ENCODE measurements at places on chromosomes 3 and 15.

DNA sequence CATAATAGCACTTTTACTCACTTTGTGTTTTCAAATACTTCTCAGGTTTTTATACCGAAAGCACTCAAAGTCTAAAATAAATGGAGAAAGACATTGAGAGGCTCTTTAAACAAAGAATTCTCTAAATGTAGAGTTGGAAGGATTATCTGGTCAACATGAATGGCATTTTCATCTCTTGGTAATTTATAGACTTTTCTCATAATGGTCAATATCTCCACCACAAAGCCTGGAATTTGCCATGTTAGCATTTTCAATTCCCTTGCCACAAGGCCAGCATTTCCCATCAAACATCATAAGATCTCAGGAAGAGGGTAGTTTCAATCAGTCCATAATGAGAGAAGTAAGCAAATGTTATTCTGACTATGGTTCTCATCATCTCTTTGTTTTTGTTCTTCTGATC, 293.0 kb downstream of the CADM2 start:
- H3K36me3 ChIP-seq = no peaks in the 10 kb centered on the region
- peak; percentile 44 for DNase-seq
- peaks cover 19% of the 10 kb centered on the region for H3K4me1 ChIP-seq

GRCh38 chr3:49122451-49122850, 1.8 kb upstream of the USP19 start:
- peaks cover 8% of the 10 kb centered on the region for H3K4me1 ChIP-seq
- H3K27me3 ChIP-seq = peaks cover 3% of the 10 kb centered on the region
- H3K36me3 ChIP-seq = no peaks in the 10 kb centered on the region
- DNase-seq = no peak
- no peak overlapping the region for H3K27ac ChIP-seq

GRCh38 chr3:111210003-111210711, 138.5 kb downstream of the NECTIN3 start:
- DNase-seq = no peak
- no peak overlapping the region for H3K27ac ChIP-seq
- no peaks in the 10 kb centered on the region for H3K27me3 ChIP-seq
- H3K4me3 ChIP-seq = no peak overlapping the region

DNA sequence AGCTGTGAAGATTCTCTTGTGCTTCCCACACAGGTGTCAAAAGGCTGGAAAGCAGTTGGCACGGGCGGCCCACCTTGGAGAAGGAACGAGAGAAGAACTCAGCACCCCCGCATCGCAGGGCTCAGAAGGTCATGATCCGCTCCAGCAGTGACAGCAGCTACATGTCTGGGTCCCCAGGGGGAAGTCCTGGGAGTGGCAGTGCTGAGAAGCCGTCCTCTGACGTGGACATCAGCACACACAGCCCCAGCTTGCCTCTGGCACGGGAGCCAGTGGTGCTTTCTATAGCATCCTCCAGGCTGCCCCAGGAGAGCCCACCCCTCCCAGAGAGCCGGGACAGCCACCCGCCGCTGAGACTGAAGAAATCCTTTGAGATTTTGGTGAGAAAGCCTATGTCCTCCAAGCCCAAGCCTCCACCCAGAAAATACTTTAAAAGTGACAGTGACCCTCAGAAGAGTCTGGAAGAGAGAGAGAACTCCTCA, 31.4 kb downstream of the STARD5 start:
- H3K4me1 ChIP-seq = peaks cover 60% of the 10 kb centered on the region
- H3K27me3 ChIP-seq = no peaks in the 10 kb centered on the region
- peak overlapping the region; percentile 89 for H3K27ac ChIP-seq

DNA sequence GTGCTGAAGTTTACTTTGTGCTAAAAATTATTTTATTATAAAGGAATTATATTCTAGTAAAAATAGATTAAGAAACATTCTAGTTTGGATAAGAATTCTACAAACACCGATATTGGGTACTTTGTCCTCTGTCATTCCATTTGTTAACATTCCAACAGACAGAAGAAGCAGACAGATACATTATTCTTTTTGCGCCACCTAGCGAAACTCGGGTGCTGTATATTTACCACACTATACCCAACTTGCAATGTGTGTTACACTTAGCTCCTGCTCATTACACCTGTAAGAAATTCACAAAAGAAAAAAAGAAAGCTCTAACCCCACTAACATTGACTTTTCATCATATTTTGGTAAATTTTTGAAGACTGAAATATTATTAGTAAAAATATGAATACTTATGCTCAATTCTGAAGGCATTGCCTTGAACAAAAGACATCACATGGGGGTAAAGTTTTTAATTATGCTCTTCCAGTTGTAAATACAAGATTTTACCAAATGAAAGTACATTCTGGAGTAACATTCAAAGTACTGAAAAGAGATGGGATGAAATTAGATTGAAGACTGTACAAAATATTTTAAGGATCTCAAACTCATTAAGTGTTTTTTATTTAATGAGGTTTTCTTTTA, 136.5 kb upstream of the MLF1 start:
- no peaks in the 10 kb centered on the region for H3K4me1 ChIP-seq
- H3K27ac ChIP-seq = no peak overlapping the region
- H3K36me3 ChIP-seq = no peaks in the 10 kb centered on the region
- DNase-seq = peak; percentile 83

- no peaks in the 10 kb centered on the region for H3K4me1 ChIP-seq
- H3K27me3 ChIP-seq = no peaks in the 10 kb centered on the region
- no peak overlapping the region for H3K4me3 ChIP-seq
- no peak overlapping the region for H3K27ac ChIP-seq
- no peaks in the 10 kb centered on the region for H3K36me3 ChIP-seq
Observed at GRCh38 chr15:88303395-88303794, 46.9 kb upstream of the NTRK3 start.

All from MM.1S (cell line).